ENCODE measurements at places on chromosomes 4 and X. TPM values are rescaled to one million over a fixed set of nuclear protein-coding genes. Genes with fewer than 3 reads are reported as not detected.

DNA sequence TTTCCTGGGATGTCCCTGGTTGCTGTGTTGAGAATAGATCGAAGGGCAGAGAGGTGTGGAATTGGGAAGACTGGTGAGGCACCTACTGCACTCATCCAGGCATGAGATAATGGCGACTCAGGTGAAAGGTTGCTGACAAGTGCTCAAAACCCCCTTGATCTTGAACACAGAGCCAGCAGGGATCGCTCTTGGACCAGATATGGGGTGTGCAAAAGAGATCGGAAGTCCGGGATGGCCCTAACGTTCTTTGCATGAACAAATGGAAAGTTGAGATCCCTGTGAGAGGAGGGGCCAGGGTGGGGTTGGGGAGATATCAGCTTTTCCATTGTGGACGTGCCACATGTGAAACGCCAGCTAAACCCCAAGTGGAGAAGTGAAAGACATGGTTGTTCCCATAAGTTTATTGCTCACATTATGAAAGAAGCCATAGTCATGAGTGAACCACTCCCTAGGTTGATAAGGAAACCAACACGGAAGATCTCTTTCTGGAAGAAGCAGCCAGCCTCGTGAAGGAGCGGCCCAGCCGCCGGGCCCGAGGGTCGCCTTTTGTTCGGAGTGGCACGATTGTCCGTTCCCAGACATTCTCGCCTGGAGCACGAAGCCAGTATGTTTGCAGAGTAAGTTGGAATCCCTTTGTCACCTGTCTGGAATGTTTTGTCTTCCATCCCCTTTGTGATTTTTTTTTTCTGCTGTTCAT, 22.6 kb upstream of the CLCN4 start:
- DNase-seq, result no peak
- no peaks in the 10 kb centered on the region for H3K4me1 ChIP-seq
- H3K27me3 ChIP-seq, result no peaks in the 10 kb centered on the region

- no peaks in the 10 kb centered on the region for H3K4me1 ChIP-seq
- no peaks in the 10 kb centered on the region for H3K27me3 ChIP-seq
- no peak overlapping the region for H3K4me3 ChIP-seq
- no peak for DNase-seq
- H3K27ac ChIP-seq, result no peak overlapping the region
Measured at GRCh38 chr4:37793562-37793961, 32.9 kb upstream of the PGM2 start.

GRCh38 chr4:145453163-145453520, 28.5 kb upstream of the SMAD1 start:
- H3K4me1 ChIP-seq, result no peaks in the 10 kb centered on the region
- no peaks in the 10 kb centered on the region for H3K36me3 ChIP-seq
- no peaks in the 10 kb centered on the region for H3K27me3 ChIP-seq
- H3K4me3 ChIP-seq, result no peak overlapping the region
- no peak for DNase-seq

RASGEF1B gene
- 6.3 TPM for total RNA-seq

Data from right atrium auricular region (tissue), 2 donors.